Natural killer cell treated with Interleukin-12 subunit alpha and Interleukin-12 subunit beta and Interleukin-15 and Interleukin-18, amount 100 ng/mL, for 72 hours (primary cell): ENCODE measurements at places on chromosomes 3 and 15. TPM values are rescaled to one million over a fixed set of nuclear protein-coding genes. Genes with fewer than 3 reads are reported as not detected.
A peak's percentile ranks its signal among the peaks of the same experiment; 100 is the strongest.

Gene SYNPR
- total RNA-seq, result not detected

Gene GAP43
- not detected for total RNA-seq

Gene ZDHHC23
- 0.70 TPM for total RNA-seq

Gene FAM81A
- not detected for total RNA-seq

Gene ULK4
- total RNA-seq, result 11.1 TPM

- H3K27ac ChIP-seq, result no peak overlapping the region
- DNase-seq, result no peak
- no peaks in the 10 kb centered on the region for H3K36me3 ChIP-seq
- no peak overlapping the region for H3K4me3 ChIP-seq
- no peaks in the 10 kb centered on the region for H3K27me3 ChIP-seq
These were observed 357.9 kb downstream of the KCNH8 start for GRCh38 chr3:19506171-19506570.

DNA sequence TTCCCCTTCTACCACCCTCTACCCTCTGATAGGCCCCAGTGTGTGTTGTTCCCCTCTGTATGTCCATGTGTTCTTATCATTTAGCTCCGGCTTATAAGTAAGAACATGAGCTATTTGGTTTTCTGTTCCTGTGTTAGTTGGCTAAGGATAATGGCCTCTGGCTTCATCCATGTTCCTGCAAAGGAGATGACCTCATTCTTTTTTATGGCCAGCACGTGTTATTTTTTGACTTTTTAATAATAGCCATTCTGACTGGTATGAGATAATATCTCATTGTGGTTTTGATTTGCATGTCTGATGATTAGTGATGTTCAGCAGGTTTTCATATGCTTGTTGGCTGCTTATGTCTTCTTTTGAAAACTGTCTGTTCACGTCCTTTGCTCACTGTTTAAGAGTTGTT, 63.1 kb upstream of the NPHP3 start:
- no peak for DNase-seq
- no peak overlapping the region for H3K27ac ChIP-seq
- no peak overlapping the region for H3K4me3 ChIP-seq
- no peaks in the 10 kb centered on the region for H3K4me1 ChIP-seq
- no peaks in the 10 kb centered on the region for H3K36me3 ChIP-seq

GRCh38 chr3:196697270-196697669, 14.8 kb downstream of the CEP19 start:
- no peak for DNase-seq
- peaks cover 9% of the 10 kb centered on the region for H3K4me1 ChIP-seq
- no peak overlapping the region for H3K27ac ChIP-seq
- no peaks in the 10 kb centered on the region for H3K27me3 ChIP-seq

- peaks cover 4% of the 10 kb centered on the region for H3K4me1 ChIP-seq
- no peaks in the 10 kb centered on the region for H3K36me3 ChIP-seq
- H3K27ac ChIP-seq, result no peak overlapping the region
- DNase-seq, result no peak
These were observed 92.8 kb downstream of the PCSK6 start for GRCh38 chr15:101396484-101397261.

- no peak for DNase-seq
- no peaks in the 10 kb centered on the region for H3K27me3 ChIP-seq
- no peak overlapping the region for H3K27ac ChIP-seq
- no peaks in the 10 kb centered on the region for H3K36me3 ChIP-seq
These were observed 36.3 kb upstream of the MEIS2 start for GRCh38 chr15:37136666-37137065.

DNA sequence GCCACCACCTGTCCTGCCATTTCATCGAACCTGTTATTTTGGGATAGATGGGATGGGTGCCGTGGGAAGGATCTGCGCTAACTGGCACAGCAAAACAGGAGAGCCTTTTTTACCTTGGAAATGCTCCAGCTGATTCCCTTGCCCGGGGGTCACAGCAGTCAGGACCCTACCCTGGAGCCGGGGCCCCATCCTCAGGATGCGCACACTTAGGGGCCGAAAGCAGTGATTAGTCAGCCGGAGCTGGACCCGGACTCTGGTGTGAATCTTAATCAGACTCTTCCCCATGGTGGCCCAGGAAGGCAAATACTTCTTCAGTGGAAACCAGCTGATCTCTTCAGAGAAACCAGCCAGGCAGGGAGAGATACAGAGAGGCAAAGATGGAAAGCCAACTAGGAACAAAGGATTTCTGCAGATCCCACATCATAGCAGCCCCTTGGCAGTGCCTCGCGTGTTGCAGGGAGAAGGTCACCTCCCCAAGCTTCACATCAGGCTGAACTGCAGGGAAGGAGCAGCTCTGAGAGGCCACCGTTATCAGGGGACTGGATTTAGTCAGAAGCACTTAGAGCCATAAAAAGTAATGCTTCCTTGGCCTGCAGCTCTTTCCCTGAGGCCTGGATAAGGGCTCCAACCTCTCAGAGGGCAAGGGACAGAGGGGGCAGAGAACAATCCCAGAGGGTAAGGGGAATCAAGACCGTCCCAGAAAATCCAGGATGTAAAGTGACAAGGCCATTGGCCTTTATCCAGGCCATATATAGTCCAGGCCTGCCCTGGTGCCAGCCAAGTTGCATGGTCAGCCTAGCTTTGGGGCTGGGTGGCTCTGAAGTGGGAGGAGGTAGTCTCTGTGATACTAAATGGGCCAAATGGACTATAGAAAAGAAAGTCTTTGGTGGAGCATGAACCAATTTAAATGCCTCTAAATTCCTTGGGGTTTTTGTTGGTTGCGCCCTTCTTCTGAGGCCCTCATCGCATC, 52.9 kb downstream of the WDR76 start:
- DNase-seq, result no peak
- H3K27me3 ChIP-seq, result no peaks in the 10 kb centered on the region
- H3K27ac ChIP-seq, result no peak overlapping the region

- DNase-seq, result no peak
- no peak overlapping the region for H3K27ac ChIP-seq
- peaks cover 74% of the 10 kb centered on the region for H3K27me3 ChIP-seq
- no peaks in the 10 kb centered on the region for H3K4me1 ChIP-seq
- no peaks in the 10 kb centered on the region for H3K36me3 ChIP-seq
These were observed 12.0 kb upstream of the RASGRF1 start for GRCh38 chr15:79102595-79102994.

DNA sequence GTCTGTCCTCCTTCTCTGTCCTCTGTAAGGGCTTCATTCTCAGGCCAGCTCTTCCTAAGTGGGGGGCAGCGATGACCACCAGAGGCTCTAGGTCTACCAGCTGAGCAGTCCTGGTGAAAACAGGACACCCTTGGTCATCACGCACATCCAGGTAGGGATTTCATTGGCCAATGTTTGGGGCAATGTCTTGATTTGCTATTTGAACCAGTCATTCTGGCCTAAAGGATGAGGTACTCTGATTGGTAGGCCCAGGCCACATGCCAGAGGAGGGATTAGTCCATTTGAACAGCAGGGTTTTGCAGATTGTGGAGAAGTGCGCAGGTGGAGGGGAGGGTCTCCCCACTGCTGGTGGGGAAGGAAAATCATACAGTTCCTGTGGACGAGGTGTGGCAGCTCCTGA, 57.3 kb downstream of the PLXNA1 start:
- no peaks in the 10 kb centered on the region for H3K27me3 ChIP-seq
- peak; percentile 35 for DNase-seq

DNA sequence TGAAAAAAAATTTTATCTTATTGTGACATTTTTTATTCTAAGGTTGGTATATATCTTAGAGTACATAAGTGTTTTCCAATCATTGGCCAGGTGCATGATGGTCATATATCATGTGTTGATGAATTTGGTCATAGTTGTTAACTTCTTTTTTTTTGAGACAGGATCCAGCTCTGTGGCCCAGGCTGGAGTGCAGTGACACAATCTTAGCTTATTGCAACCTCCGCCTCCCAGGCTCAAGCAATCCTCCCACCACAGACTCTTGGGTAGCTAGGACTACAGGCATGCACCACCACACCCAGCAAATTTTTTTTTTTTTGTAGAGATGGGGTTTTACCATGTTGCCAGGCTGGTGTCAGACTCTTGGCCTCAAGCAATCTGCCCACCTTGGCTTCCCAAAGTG, 44.0 kb downstream of the PCCB start:
- no peak for DNase-seq
- H3K27ac ChIP-seq, result no peak overlapping the region
- H3K36me3 ChIP-seq, result peaks cover 5% of the 10 kb centered on the region
- H3K4me3 ChIP-seq, result no peak overlapping the region

GRCh38 chr3:72627271-72627670, 221.0 kb downstream of the SHQ1 start:
- DNase-seq, result no peak
- peaks cover 8% of the 10 kb centered on the region for H3K27me3 ChIP-seq
- no peaks in the 10 kb centered on the region for H3K36me3 ChIP-seq
- H3K27ac ChIP-seq, result no peak overlapping the region
- H3K4me1 ChIP-seq, result peaks cover 12% of the 10 kb centered on the region

GRCh38 chr15:70504299-70504951, 258.9 kb downstream of the UACA start:
- peak; percentile 65 for DNase-seq
- H3K4me1 ChIP-seq, result peaks cover 61% of the 10 kb centered on the region
- H3K36me3 ChIP-seq, result peaks cover 6% of the 10 kb centered on the region
- peaks cover 22% of the 10 kb centered on the region for H3K27me3 ChIP-seq

DNA sequence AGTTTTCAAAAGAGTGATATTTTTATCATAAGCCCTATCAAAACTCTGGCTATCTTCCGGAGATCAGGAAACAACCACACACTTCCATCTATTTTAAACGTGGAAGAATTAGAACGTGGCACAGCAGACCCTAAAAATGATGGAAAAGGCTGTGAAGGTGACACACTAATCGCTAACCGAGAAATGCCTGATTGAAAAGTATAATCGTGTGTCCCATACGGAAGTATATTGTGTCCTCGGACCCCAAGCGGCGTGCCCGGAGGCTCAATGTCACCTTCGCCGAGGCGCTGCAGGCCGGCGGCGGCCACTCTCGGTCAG, 642 bp downstream of the COX5A start:
- H3K27me3 ChIP-seq, result no peaks in the 10 kb centered on the region
- H3K4me1 ChIP-seq, result peaks cover 17% of the 10 kb centered on the region
- DNase-seq, result no peak
- peak overlapping the region; percentile 73 for H3K27ac ChIP-seq
- peaks cover 5% of the 10 kb centered on the region for H3K36me3 ChIP-seq

DNA sequence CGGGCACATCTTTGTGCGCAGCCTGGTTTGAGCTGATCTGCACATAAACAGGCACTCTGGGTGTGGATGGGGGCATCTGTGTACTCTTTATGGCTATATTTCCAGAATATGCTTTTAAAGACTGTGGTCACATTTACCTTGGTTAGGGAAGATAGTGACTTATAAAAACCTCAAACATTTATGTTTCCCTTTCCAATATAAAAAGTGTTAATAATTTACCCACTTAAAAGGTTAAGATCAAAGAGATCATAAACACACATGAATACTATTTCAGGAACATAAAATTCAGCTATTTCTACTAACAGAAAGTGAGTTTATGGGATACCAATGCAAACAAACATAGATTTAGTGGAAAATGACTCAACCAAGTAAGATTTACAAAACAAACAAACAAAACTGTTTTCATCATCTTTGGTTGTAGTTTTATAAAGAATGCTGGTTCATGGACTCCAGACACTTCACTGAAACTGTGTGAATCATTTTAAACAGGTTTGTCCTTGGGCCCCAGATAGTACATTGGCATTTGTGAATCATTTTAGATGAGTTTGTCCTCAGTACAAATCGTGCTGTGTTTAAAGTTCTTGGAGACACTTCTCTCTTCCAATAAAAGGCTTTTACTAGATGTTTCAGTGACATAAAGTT, 253.5 kb upstream of the CTDSPL start:
- peaks cover 9% of the 10 kb centered on the region for H3K27me3 ChIP-seq
- H3K4me1 ChIP-seq, result no peaks in the 10 kb centered on the region
- H3K4me3 ChIP-seq, result no peak overlapping the region
- no peak for DNase-seq

GRCh38 chr15:95840004-95840403, 490.5 kb upstream of the NR2F2 start:
- no peaks in the 10 kb centered on the region for H3K36me3 ChIP-seq
- peaks cover 23% of the 10 kb centered on the region for H3K4me1 ChIP-seq
- H3K4me3 ChIP-seq, result peak overlapping the region; percentile 65
- DNase-seq, result no peak
